NCI-H1930 (cell line): ENCODE measurements at places on chromosomes 1 and 21.

DNA sequence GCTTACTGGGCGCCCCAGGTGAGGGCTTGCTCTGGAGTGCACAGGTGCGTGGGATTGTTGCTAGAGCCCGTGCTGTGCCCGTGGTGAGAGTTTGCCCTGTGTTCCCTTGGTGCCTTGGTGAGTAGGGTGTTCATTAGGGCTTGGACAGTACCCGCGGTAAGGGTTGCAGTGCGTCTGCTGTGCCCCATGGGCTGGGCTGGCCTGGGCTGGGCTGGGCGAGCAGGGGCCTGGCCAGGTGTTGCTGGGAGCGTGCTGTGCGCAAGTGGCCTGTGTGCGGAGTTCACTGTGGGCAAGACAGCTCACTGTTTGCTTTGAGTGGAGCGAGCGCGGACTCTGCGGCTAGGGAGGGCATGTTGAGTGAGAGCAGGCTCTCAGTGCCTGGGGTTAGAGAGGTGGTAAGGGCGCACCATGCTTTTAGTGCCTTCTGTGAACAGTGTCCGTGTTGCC, 725 bp downstream of the CR1L start:
- no peak for DNase-seq

- DNase-seq: peak; percentile 11
These were observed 827 bp downstream of the FMN2 start for GRCh38 chr1:240092301-240093119.

DNA sequence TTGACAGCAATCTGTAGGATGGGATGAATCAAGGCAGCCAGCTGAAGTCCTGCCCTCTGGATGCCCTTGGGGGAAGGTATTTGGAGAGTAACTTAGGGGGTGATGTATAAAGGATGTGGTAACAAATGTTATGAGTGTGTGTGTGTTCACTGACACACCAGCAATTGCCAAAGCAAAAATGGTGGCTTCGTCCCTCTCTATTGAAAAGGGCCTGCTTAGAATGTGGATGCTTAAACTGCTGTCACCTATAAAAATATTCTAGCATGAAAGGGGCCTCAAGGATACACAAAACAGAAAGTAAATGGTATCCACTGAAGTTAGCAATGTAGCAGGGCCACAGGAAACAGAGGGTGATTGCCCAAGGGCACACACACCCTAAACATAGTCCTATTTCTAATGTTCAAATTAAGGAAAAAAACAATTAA, 15.1 kb upstream of the AIM2 start:
- DNase-seq: no peak

DNA sequence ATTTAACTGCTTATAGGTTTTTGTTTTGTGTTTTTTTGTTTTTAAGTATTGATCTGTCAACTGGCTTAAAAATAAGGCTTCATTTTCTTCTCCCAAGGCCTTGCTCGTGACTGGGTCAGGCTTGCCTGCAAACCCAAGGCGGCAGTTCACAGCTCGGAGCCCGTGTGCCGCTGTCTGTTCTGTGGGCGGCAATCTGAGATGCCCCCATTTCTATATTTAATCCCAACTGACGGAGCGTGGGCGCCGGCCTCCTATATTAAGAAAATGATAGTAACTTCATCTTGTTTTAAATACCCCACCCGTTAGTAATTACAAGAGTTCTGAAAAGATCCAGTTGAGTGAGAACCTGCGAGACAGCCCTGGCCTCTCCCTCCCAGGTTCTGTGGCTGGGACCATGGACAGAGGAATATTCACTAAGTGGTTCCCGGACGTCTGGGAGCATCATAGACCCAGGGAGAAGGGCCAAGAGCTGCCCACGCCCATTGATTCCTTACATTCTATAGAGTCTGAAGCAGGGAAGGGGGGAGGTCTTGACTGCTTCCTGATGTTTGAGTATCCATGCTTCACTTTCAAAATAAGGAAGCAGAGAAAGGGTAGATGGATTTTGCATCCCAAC, 42.6 kb upstream of the GPR153 start:
- no peak for DNase-seq

- DNase-seq: no peak
These were observed 47.6 kb downstream of the SLX9 start for GRCh38 chr21:44987301-44987885.

- no peak for DNase-seq
These were observed 26.0 kb downstream of the ATF6 start for GRCh38 chr1:161791904-161792655.

DNA sequence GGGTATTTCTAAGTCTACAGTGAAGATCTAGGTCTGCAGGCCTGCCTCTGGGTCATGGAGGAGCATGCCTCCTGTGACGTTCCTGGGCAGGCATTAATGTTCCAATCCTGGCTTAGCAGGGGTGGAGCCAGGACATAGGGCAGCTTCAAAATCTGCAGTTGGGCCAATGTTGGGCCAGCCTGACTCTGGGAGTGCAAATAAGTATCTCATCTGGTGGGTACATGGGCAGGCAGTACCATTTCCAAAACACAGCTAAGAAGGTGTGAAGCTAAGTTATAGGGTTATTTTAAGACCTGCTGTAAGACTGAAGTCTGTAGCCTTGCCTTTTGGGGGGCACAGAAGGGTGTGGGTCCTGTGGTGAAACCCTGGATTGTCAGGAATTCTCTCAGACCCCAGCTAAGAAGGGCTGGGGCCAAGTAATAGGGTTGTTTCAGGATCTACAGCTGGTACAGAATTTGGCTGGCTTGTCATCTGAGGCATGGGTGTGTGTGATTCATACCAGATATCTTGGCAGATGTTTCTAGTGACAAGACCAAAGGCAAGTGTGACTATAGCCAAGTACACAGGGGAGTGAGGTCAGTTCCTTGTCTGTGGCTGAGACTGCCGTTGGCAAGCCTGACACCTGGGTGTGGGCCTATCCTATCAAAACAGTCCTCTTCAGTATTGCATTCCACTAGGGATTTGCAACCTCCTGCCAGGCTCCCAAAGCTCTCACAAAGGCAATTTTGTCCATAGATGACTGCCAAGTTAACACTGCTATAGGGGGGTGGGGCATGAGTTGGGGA, 468.7 kb upstream of the B3GALT2 start:
- DNase-seq: no peak

DNA sequence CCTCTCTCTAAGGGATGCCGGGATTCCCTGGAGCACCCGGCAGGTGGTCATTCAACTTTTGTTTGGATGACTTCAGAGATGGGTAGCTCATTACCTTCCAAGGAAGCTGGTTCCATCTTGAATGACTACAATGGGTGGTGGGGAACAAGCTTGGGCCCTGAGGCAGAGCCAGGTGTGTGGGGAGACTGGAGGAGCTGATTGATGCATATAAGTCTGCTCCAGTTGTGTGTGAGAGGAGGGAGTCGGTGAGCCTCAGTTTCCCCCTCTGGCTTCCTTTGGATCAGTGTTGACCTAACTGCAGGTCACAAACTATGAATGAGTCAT, 133.8 kb upstream of the ZBTB40 start:
- DNase-seq: no peak

GRCh38 chr1:84936116-84936810, 43.3 kb upstream of the LPAR3 start:
- peak; percentile 54 for DNase-seq

DNA sequence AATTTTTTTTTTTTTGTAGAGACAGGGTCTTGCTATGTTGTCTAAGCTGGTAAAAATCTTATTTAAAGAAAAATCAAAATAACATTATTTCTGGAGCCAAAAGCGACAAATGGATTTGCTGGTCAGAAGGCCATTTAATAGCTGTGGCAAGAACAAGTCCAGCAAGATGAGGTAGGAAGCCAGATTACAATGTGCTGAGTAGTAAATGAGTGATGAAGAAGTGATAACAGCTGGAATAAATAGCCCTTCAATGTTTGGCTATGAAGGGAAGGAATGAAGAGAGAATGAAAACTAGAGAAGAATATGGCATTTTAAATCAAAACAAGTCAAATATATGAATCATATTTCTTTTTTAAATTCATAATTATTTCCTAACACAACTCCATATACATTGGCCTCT, 34.5 kb downstream of the SYDE2 start:
- no peak for DNase-seq

DNA sequence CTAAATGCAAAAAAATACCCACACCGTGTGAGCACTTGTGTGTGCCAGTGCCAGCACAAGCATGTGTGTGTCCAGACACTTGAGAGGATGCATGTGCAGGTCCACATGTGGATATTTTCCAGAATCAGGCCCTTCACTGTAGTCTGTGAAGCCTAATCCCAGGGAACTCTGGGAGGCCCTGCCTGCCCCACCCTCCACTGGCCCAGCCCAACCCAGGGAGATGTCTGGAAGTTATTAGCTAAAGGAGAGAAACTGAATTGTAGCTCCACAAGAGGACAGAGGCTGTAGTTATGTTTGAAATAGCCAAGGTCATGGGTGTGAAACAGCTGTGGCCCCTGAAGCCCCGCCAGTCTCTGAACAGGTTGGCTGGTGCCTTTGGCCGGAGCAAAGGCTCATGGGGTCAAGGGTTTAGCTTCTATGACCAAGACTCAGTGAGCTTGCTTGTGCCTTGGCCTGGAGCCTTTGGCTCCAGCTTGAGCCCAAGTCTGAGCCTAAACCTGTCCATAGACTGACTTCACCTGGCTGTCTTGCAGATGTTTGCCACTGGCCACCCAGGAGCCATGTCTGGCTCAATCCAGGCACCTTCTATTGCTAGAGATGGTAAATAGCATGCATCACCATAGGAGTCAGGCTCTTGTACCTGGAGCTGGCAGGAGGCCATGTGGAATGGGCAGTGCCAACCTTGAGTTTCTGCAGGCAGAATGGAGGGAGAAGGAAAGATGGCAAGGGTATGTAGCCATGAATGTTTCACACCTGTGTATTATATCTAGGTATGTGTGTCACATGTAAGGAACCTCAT, 69.9 kb downstream of the TMEM53 start:
- no peak for DNase-seq

GRCh38 chr1:94925561-94926125, 1.3 kb downstream of the CNN3 start:
- DNase-seq: peak; percentile 15

DNA sequence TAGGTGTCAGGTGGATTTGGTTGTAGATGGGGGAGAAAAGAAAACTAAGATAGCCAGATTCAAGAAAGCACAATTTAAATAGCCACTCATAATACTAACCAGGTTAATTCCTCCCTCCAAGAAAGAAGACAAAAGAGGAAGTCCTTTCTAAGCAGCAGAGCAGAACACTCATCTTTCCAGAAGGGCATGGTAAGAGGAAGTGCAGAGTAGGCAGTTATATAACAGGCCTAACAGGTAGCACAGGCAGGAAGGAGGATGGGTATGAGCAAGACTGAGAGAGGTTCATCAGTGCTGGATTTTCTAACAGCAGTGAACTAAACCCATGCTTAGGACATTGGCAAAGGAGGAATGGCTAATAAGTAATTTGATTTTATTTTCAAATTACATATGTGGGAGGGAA, 517.5 kb downstream of the PLPP3 start:
- DNase-seq: no peak
